Ascending aorta (tissue), 2 donors: ENCODE measurements at places on chromosomes 13 and 19.

- no peak for DNase-seq
Observed at GRCh38 chr13:30354493-30355383, 47.4 kb upstream of the KATNAL1 start.

GRCh38 chr19:38093587-38093986 is 130.4 kb downstream of the DPF1 start:
- no peak for DNase-seq

GRCh38 chr13:79628463-79628862 is 147.5 kb downstream of the NDFIP2 start:
- no peak for DNase-seq

GRCh38 chr19:16301999-16302694 is 22.5 kb upstream of the KLF2 start:
- no peak for DNase-seq

DNA sequence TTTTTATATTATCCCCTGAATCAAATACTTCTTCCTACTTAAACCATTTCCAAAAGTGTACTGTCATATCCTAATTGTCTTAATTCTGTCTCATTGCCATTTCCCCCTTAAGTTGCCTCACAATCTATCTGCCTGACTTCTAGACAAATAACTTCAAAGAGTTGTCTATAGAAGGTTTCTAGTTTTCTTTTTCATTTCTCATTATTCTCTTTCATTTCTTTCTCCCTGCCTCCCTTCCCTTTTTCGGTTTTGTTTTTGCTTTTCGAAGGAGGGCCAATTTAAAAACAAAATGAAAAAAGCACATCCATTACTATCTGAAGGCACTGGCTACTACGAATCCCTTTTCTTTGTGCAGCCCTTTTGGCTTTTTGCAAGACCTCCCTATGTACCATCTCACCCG is 367.2 kb downstream of the DNAJC15 start:
- DNase-seq, result no peak

DNA sequence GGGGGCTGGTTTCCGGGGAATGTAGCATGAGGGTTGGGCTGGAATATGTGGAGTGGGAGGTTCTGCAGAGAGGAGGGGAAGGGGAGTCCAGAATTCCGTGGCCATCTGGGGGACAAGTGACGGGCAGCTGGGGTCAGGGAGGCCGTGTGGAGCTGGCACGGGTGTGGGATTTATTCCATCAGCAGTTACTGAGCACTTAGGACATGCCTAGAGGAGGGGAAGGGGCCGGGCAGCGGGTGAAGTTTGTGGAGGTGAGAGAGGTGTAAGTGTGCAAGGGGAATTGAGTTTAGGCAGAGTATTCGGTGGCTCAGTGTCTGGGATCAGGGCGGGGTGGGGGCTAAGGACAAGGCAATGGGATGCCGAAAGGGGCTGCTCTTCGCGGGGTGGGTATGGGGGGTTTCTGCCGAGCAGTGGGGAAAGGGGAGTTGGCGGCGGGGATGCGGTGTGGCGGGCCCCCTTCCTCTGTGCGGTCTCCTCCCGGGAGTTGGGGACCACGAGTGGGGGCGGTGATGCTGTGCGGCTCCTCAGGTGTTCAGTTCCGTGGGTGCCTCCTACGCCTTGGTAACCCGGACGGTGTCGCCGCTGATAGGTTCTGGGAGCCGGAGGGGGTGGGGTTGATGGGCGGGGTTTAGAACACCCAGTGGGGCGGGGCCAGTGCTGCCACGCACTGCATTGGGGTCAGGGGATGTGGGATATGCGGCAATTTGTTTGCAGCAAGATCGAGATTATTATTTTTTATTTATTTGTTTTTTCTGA is 5.4 kb downstream of the CCDC61 start:
- DNase-seq, result no peak
